ENCODE measurements at places on chromosomes 5 and 9.

- no peak for DNase-seq
These were observed 421.6 kb upstream of the SGCD start for GRCh38 chr5:155905364-155905763.

GRCh38 chr9:33988219-33988890 lies 60.3 kb downstream of the UBAP2 start:
- no peak for DNase-seq

DNA sequence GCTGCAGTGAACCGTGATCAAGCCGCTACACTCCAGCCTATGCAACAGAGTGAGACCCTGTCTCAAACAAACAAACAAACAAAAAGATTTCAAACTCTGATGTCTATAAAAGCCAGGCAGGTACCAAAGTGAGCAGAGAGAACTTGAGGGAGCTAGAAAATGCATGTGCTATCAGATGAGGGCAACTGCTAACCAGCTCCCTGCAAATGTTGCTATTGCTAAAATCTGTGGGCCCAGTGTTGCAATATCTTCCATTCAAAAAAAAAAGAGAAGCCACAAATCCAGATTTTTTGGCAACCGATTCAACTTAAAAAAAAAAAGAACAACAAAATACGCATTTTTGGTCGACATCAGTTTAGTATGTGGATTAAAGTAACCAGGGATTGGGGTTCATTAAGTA lies 5.5 kb downstream of the UBE2D2 start:
- no peak for DNase-seq

DNA sequence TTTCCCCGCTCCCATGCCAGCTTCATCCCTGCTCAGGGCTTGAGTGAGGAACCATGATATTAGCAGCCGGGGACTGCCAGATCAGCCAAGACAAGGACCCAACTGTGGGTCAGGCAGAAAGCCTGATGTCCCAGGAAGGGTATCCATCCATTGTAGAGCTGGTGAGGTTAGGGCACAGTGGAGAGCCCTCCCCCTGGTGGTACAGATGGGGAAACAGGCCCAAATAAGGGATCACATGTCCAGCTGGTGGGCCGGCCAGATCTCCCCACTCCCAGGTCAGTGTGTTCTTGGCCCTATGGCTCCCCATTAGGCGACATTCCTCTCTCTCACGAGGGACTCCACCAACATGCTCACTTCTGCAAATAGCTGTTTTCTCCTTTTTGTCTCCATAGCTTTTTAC lies 9.0 kb downstream of the CDX1 start:
- no peak for DNase-seq

- no peak for DNase-seq
These were observed 203.4 kb downstream of the CACNA1B start for GRCh38 chr9:138080979-138081378.

DNA sequence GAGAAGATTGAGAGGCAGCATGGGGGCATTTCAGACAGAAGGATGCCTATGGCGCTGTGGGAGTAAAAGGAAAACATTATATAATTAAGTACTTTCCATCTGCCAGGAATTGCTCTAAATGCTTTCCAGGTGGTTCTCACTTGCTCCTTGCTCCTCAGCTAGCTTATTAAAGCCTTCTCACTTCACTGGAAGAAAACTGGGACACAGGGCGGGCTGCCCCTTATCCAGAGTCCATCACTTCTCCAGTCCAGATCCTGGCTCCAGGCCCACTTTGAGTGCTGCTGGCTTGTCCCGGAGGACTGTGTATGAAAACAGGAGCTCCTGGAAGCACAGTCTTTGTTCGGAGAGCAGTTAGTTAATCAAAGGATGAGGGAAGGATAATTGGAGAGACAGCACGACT lies 409.9 kb upstream of the ADAMTS16 start:
- no peak for DNase-seq

GRCh38 chr9:87683751-87684626 lies 41.9 kb upstream of the CTSL start:
- no peak for DNase-seq

GRCh38 chr5:156541582-156541981 lies 214.6 kb downstream of the SGCD start:
- no peak for DNase-seq

GRCh38 chr9:105967797-105968196 lies 273.5 kb downstream of the TMEM38B start:
- no peak for DNase-seq

DNA sequence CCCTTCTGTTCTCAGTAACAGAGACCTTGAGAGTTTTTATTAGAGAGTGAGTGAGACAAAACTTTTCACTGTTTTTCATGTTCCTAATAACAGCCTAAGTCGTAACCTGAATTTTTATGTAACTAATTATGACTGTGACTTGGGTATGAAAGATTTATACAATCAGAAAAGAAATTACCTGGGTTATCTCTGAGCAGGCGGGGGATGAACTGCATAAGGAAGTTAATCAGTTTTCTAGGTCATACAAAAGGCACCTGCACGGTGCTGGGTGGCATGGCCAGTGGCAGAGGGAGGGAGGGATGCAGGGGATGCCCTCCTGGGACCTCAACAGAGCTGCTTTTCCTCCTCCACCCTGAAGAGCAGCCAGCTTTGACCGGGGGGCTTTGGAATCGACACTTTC lies 219.8 kb downstream of the HSPA4 start:
- no peak for DNase-seq

Data from amniotic stem cell (primary cell).